Hippocampal formation (tissue), 2 donors: ENCODE measurements at places on chromosomes 7 and 10.
A peak's percentile ranks its signal among the peaks of the same experiment; 100 is the strongest.

DNA sequence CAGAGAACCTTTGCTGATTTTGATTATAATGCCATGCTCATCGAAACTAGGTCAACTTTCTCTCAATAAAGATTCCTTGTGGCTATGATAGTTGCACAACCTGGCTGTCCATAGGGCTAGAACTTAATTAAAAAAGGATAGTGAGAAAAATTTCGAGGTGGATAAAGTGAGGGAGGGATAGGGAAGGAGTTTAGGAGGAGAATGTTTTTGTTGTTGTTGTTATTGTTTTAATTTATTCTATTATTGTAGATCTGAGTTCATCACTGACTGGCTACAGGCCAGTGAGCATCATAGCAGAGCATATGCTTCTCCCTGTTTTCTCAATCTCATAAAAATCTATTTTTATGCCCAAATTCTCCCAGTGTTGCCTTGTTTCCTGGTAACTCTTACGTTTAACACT is 688.7 kb upstream of the GRM3 start:
- no peak for DNase-seq

DNA sequence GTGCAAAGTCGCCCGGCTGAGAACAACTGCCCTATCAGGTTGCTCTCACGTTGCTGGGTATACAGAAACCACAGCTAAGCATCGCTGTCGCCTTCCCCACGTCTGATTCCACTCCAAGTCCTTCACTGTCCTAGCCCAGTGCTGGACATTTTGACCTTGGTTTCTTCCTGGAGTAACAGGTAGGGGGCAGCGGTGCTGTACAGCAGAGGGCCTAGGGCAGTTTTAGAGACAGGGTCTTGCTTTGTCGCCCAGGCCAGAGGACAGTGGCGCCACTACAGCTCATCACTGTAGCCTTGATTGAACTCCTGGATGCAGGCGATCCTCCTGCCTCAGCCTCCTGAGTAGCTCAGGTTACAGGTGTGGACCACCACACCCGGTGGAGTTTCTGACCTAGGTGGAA is 2.6 kb downstream of the CLDN15 start:
- DNase-seq: no peak

DNA sequence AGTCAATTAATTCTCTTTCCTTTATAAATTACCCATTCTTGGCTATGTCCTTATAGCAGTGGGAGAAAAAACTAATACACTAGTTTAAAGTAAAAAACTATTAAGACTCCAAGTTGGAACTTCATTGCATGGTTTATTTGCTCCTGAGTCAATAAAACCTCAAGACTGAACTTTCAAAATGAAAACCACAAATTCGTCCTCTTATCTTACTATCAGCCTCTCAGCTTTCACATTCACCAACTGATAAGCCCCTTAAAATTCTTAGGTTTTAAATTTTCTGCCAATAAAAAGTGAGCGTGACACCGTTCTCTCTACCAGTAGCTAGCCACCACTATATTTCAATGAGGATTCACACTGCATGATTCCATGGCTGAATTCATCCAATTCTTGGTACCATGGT is 346.4 kb upstream of the NPSR1 start:
- DNase-seq: no peak

DNA sequence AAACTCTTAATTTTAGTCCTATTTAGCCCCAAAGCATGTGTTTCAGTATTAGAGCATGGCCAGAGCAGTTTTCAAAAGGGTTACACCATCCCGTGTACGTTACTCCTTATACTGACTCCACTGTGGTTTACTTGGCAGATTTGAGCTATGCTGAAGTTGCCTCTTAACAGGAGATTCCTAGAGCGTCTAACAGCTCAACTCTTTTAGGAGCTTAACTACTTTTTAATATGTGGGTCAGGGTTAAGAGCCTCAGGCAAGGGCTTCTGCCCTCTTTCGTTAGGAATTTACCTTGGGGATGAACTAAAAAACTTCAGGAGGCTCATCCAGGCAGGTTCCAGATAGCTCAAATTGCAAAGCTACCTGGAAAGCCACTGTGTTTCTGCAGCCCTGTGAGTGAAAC is 674.8 kb upstream of the C7orf33 start:
- DNase-seq: no peak

- no peak for DNase-seq
These were observed 269.1 kb downstream of the ZMYND11 start for GRCh38 chr10:404346-404745.

DNA sequence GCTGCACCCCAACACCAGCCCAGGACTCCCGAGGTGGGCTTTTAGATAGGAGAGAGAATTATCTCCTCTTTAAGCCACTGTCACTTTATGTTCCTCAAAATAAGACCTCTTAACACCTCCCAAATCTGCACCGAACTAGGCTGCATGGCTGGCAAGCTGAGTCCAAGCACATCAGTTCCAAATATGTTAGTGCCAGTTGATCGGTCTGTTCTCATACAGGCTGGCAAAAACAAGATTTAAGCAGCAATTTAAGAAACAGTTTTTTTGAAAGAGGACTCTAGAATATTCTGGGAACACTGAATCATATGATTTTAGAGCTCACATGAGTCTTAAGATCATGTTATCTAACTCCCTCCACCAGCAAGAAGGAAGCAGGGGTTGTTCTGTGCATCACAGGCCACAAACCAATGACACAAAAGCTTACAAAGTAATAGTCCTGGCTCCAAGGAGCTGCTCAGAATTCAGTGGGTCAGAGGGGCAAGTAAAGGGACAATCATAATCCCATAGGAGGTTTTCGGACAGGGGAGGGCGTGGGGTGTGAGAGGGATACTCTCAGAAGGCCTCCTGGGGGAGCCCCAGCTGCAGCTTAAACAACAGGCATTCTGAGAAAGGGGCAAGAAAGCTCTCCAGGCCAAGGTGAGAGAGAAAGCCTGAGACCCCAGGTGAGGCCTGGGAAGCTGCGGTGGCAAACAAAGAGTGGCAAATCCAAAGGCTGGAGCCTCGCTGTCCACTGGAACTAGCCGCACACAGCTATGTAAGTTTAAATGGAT is 7.1 kb downstream of the COBL start:
- peak; percentile 66 for DNase-seq

DNA sequence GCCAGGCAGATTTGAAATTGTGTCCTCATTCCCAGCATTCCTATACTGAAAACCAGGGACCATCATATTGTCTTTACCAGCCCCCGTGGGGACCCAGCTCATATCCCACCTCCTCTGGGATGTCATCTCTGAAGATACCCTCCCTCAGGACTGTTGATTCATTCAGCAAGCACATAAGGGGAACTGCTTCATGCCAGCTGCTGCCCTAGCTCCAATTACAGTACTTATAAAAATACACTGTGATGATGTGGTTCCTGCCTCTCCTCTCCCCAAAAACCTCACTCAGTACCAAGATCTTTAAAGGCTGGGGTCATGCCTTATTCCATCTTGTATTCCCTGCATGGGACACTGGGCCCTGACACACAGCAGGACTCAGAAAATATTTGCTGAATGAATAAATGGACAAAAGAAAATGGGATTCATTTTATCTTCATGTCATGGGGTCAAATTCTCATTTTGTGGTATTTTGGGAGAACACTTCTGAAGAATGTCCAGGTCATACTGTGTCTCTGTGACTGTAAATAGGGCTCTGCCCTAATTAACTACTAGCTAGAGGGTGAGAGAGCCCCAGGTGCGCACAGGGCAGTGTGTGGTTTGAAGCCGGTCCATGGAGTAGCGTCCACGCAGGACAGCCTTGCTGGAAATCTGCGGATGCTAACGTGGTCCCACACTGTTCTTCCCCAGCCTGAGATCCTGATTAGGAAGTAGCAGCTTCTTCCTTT is 29.0 kb upstream of the DAGLB start:
- DNase-seq: no peak

DNA sequence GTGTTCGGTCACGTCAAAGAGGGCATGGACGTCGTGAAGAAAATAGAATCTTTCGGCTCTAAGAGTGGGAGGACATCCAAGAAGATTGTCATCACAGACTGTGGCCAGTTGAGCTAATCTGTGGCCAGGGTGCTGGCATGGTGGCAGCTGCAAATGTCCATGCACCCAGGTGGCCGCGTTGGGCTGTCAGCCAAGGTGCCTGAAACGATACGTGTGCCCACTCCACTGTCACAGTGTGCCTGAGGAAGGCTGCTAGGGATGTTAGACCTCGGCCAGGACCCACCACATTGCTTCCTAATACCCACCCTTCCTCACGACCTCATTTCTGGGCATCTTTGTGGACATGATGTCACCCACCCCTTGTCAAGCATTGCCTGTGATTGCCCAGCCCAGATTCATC is 6.5 kb downstream of the PPIF start:
- no peak for DNase-seq

DNA sequence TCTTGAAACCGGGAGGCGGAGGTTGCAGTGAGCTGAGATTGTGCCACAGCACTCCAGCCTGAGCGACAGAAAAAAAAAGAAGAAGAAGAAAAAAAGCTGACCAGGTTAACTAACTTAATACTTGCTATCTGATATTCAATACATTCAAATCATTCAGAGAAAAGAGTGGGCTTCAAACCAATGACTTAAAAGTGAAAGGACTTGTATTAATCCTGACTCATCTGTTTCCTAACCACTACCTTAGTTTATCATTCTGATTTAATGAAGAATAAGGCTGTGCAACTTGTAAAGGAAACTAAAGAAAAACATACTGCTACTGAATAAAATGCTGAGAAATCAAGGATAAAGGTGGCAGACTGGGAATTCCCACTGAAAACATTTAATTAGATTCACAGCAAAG is 128.4 kb downstream of the NRBF2 start:
- no peak for DNase-seq
